NCI-H1105 treated with DMSO at 0.1 percent for 48 hours (cell line): ENCODE measurements at places on chromosomes 16 and 17.
A peak's percentile ranks its signal among the peaks of the same experiment; 100 is the strongest.

DNA sequence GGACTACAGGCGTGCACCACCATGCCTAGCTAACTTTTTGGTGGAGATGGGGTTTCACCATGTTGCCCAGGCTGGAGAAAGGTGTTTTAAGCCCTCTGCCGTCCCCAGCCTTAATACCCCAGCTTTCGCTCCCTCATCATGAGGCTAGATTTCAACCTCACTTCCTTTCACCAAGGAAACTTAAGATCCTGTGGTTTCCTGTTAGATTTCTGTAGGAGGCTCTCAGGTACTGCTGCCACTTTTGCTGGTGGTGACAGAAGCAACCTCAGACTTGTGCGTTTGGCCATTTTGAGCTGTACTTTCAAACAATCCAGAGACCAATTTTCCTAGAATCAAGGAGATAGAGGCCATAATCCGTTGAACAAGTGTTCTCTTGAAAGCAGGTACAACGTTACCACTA lies 36.2 kb downstream of the MPHOSPH6 start:
- no peak for DNase-seq

GRCh38 chr16:11669380-11670146 lies 1.3 kb downstream of the SNN start:
- DNase-seq: no peak

DNA sequence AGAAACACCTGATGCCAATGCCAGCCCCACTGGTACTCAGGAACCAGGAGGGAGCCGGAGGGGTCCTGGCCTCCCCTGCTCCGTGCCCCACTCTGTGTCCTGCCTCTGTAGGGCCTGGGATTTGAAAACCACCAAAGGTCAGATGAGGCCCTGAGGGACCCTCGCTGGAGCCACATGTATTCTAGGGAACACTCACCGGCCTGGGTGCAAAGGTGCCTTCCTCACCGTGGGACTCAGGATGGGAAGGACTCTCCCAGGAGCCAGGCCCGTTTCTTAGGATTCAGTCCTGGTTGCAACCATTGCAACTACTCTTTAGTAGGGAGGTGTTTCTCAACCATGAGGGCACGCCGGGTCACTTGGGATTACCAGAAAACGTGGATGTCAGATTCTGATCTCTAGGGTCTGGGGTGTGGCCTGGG lies 74.6 kb downstream of the N4BP1 start:
- no peak for DNase-seq

DNA sequence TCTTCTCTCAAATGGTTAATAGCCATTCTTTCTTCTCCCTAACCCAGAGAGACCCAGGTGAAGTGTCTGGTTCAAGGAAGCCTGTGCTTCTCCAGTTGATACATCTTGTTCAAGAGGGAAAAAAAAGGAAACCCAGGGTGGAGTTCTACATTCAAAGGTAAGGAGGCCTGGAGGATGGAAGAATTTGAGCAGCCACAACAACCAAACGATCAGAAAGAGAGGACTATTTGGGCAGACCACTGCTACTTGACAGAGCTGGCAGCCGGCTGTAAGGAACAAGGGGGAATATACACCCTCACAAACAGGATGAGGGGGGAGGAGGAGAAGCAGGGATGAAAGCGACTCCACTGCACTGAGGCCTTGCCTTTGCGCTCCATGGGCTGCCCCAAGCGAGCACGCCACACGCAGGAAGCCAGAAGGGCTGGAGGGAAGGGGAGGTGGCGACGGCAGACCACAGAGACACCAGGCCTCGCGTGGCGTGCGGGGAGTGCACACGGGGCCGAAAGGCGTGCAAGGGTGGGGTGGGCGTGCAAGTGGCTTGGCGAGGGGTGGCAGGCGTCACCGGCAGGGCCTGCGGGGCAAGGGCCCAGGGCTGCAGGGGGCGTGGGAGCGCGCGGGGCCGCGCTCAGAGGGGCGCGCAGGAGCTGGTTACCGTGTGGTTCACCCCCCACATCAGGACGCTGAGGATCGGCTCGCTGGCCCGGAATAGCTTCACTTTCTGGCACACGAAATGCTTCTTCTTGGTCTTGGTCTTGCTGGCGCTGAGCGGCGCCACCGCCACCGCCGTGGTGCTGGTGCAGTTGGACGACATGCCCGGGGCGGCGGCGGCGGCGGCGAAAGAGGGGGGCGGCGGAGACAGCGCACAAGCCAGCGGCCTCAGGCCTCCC lies 499 bp downstream of the PIP4K2B start:
- peak; percentile 9 for DNase-seq

DNA sequence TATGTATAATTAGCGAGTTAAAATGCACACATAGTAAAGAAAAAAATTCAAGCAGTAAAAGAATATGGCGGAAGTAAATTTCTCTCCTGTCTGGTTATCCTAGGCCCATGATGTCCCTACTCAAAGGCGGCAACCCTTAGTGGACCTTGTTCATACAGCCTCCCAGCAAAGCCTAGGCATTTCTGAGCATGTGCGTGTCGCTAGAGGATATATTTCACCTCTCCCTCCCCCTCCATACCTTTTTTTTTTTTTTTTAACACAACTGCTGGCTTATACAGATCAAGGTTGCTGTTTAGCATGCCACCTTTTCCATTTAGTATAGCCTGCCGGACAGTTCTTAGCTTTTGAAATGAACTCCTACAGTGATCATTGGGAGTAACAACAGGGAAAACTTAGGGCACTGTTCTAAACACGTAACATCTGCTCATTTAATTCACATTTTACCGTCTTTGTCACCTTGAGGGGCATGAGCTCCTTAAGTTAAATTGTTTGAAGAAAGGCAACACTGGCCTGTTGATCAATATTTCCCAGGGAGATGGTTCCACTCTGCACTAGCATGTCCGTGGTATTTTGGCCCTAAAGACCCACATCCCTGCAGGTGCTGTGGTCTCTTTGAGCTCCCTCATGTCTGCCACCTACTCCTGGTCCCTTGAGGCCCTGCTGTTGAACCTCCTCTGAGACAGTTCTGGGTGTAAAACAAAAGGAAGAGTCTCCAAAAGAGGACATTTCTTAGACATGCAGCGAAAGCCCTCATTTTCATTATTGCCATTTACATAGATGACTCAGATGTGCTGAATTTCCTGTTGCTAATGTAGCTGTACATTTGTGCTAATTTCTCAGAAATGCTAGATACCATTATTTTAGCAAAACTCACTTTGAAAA lies 4.1 kb upstream of the TNFRSF13B start:
- DNase-seq: no peak

GRCh38 chr17:47785538-47786123 lies 36.0 kb downstream of the OSBPL7 start:
- DNase-seq: no peak

- DNase-seq: no peak
Observed at GRCh38 chr16:31360251-31360650, 5.3 kb downstream of the ITGAX start.

DNA sequence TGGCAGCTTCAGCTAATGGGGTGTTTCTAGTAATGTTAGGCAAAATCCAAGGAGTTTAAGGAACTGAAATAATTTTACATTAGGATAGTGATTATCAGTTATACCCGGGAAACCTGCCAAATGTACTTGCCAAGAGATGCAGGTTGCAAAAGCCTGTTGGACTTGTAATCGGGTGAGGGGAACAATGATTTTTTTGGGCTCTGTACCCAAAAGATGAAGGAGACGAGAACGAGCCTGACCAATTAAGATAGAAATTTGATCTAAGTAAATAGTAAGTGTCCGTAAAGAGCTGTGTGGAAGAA lies 56.3 kb upstream of the ARL4D start:
- peak; percentile 72 for DNase-seq

DNA sequence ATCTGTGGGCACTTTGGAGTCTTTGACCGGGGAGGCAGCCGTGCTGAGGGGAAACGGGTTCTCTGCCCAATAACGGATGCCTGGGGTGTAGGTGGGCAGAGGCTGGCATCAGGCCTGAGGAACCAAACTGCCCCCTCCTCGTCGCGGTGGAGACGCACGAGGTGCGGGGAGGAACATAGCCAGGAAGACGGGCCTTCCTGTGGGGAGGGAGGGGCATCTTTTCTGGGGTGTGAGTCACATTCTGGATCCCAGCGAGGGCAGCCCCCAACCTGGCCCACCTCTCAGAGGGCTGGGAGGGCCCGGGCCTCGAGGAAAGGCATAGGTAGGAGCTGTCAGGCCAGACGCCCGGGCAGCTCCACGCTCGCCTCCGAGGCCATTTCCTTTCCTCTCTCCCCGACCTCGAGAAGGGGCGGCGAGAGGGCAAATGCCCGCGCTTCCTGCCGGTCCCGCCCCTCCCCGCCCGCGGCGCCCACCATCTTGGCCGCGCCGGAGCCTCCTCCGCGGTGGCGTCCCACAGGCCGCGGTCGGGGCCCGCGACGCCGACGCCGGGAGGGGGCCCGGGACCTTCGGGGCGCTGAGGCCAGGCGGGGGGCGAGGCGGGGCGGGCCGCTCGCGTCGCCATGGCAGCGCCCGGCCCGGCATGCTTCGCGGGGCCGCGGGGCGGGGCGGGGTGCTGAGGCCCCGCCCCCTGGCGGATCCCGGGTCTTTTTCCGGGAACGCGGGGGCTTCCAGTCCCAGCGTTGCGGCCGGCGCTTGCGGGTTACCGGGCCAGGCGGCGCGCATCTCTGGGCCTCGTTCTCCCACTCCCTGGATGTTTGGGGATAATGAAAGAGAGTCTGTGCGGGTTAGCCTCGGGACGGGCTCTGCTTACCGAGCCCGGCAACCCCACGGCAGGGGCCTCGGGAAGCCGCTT lies 13.2 kb downstream of the RAI1 start:
- peak; percentile 71 for DNase-seq

GRCh38 chr17:18856570-18856915 lies 1.4 kb upstream of the PRPSAP2 start:
- no peak for DNase-seq

DNA sequence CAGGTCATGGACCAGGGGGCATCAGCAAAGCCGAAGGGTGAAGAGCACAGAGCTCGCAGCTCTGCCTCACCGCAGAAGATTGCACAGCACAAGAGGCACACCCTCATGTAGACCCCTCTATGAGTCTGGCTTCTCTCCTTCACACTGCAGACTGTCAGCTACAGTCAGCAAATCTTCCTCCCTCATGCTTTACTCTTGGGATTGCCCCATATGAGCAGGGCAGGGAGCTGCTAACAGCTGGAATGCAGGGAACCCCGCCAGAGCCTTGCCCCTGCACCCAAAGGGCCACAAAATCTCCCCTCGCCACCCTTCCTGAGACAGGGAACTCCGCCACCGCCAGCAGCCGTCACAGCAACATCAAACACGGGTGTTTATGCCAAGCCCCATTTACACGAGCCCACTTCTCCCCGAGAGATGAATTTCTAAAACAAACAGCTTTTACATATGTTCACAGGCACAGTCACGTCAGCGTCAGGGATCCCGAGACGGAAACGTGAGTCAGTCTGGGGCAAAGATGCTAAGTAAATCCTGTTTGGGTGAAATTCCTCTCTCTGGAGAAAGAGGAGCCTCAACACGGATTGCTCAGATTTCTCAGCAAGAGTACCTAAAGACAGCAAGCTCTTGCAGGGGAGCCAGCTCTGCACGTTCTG lies 121.9 kb downstream of the CDYL2 start:
- no peak for DNase-seq

- no peak for DNase-seq
Observed at GRCh38 chr16:2449118-2449517, 10.8 kb upstream of the TEDC2 start.

DNA sequence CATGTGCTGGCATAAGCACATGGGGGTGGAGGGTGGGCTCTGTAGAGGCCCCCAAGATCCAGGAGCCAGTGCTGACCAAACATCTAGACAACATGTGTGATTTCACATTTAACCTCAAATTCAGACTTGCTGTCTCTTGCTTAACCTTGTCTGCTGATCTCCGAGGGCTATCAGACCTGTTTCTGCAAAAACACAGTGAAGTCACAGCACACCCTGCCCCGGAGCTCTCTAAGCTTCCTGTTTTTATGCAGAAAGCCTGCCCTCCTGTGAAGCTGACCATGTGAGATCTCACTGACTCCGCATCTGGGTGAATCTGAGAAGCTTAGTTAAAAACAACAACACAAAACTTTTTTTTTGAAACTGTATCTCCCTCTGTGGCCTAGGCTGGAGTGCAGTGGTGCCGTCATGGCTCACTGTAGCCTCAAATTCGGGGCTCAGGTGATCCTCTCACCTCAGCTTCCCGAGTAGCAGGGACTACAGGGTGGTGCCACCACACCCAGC lies 6.6 kb upstream of the DPEP2 start:
- DNase-seq: no peak

DNA sequence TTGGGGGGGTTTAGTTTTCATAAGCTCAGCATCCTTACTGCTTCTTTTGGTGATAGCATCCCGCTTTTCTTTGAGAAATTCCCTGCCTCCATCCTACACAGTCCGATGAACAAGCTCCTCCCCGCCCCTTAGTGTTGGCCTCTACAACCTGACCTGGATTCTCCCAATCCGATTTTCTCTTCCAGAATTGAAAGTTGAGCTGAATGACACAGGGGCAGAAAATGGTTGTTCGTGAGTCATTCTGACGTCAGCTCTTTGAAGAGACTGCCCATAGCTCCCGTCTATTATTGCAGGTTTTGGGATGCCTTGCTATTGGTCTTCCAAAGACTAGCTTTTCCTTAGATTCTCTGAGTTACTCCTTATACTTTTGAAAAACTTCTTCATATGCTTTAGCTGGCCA lies 279.7 kb downstream of the SLC39A11 start:
- no peak for DNase-seq

DNA sequence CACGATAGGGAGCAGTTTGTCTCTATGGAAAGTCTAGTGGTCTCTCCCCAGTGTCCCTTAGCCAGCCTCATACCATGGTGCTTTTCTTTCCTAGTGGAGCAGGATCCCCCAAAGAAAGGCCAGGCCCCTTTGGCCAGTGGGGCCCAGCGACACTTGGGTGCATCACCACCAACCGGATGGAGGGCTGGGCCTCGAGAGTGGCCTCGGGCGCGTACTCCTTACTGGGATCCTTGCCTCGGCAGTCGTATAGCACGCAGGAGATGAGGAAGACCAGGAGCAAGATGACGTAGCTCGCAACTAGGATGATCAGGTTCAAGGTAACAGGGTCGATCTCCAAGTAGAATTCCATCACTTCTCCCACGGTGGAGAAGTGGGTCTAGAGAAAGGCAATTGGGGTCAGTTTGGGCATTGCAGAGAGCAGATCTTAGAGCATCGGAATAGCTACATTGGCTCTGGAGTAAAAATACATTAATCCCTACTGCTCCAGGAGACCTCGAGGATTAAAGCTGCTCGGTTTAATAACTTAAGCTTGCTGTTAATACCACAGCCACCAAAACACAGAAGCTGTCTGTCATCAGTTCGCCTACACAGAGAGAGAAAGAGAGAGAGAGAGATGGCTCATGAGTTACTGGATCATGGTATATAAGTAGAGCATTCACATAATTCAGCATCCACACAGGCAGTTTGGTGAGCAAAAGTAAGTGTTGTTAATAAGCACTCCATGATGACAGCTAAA lies at the start of gene SMIM36:
TSS of gene SMIM36 (minus strand) at position 467 of the 736 bp plus-strand sequence.
- no peak for DNase-seq
